ENCODE measurements at places on chromosomes 7 and 10.

GRCh38 chr10:44966129-44966815 is 6.7 kb downstream of the RASSF4 start:
- no peak for DNase-seq

DNA sequence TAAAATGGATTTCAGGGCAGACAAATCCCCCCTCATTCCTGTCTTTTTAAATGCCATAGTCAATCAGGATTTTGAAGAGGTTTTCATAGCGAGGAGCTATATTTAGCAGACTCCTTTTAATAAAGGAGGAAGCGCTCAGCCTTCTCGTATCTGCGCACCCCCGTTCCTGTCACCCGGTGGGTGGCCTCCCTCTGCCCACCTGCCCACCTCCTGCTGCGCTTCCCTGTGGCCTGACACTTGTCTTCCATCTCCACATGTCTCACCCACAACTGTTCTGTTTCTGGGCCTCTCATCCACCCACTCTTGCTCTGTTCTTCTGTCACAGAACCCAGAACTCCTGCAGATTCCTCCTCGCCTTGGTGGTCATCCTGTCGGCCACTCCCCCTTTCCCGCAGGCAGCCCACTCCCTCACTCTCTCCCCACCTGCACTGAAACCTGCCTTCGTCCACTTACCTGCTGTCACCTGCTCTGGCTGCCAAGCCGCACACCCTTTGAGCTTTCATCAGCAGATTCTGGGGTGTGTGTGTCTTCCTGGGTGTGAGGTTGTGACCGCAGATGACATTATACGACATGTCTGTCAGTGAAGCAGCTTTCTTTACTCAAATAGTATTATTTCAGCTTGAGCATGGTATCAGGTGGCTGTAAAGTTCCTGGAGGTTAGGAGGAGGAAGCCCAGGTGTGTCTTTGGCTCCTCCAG is 163.5 kb upstream of the AGK start:
- DNase-seq = no peak

DNA sequence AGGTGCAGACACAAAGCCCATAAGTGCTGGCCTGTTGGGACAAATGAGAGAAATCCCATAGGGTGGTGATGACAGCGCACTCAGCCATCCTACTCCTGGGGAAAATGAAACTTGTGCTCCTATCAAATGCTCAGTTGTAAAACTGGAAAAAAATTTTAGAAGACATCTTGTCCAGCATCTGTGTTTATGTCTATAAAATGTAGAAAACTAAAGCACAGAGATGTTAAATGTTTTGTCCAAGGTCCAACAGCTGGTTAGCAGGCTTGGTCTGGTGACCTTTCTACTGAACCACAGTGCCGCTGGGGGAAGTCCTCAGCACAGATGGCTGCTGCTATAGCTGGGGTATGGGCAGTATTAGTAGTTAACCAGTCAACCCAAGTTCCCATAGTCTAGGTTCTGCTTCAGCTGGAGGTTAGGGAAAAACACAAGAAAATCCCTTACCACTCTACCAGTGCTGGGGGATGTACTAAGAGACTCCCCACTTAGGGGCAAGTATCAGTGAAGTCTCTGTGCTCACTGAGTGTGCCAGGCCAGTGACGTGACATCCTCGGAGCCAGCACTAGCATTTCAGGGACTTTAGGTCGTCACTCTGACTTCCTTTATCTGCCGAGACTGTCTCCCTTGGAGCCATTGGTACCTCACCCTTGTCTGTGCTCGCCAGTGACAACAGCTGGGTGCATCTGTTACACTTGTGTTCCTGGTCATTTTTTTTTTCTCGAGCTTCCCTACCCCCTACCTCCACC is 1.9 kb downstream of the TSPAN33 start:
- DNase-seq = no peak

GRCh38 chr10:24444337-24444736 is 235.4 kb downstream of the KIAA1217 start:
- DNase-seq = no peak

DNA sequence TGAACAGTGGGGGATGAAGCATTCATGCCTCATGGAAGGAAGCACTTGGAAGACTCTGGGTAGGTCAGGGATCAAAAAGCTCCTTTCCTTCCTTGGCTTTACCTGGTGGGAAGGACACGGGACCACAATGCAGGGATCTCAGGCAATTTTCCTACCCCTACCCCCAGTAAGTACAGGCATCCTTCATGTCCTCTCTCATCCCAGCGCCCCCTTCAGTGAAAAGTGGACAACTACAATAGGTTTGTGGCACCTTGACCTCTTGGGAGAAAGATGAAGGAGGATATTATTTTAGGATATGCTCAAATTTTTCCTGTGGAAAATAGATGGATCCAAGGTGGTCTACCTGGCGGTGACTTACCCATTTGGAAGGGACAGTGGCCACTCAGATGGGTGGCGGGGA is 16.5 kb downstream of the AFAP1L2 start:
- DNase-seq = no peak

DNA sequence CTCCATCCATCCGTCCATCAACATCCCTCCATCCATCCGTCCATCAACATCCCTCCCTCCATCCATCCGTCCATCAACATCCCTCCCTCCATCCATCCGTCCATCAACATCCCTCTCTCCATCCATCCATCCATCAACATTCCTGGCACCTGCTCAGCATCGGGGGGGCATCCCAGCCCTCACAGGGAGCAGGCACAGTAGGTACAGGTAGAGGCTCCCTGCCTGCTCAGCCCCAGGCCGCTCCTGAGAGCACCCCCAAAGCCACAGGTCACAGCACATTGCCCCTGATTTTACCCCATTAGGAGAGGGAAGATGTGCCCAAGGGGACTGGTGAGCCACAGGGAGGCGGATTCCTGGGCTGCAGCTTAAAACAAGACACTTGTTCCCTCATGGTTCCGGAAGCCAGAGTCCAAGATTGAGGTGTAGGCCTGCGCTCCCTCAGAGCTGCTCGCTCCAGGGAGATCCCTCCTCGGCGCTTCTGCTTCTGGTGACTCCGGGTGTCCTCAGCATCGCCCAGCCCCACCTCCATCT is 21.1 kb upstream of the CFAP46 start:
- no peak for DNase-seq

DNA sequence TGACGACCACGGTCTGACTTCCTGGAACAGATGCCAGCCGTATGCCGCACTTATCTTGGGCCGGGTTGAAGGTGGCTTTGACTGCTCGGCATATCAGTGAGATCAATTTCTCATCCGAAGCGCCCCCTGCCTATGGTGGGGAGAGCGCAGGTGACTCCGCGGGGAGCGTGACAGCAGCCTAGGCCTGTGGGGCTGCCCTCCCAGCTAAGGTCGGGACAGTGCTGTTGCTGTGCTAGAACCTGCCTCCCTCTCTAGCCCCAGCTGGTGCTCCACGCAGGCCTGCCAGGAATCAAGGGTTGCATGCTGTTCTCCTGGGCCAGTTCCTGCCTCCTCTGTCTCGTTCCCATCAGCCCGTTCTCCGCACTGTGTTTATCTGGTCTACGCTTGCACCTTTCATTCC is 49.8 kb downstream of the PODXL start:
- no peak for DNase-seq

DNA sequence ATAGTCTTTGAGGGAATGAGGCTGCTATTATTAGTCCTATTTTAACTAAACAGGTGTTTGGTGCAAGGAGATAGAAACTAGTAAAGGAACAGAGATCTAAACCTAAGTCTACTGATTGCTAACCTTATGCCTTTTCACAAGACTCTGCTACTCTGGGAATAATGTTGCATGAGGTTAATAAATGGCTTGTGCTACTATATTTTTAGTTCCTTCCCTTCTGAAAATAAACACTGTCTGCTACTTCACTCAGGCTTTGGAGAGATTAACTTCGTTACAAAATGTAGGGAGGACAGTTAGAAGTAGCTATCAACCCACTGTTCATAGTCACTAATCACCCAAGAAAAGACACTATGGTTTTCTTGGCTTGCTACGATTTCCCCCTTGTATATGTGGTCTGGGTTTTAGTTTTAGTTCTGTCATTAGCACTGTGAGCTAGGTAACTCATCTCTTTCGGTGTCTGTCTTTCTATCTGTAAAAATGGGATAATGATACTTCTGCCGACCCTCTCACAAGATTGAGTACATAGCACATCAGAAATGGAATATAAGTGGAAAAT is 296.2 kb downstream of the LRRTM3 start:
- no peak for DNase-seq

DNA sequence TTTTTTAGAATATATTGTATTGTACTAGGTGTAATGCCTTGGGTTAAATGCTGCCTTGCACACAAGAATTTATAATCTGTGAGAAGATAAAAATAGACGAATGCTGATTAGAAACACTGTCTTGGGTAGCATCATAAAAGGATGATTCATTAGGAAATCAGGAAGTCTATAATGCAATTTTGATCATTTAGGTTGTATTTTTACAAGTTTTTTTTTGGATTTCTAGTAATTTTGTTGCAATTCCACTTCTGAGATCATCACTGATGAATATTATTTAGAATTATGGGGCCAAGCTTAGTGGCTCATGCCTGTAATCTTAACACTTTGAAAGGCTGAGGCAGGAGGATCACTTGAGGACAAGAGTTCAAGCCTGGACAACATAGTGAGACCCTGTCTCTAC is 29.6 kb downstream of the WBP1L start:
- DNase-seq = no peak

GRCh38 chr10:29634764-29635625 is at the start of gene SVIL:
Gene SVIL (minus strand): TSS chr10:29634971. CDS start chr10:29555058, 79,913 bp downstream.
- DNase-seq = no peak

GRCh38 chr10:86849181-86849894 is 92.9 kb downstream of the BMPR1A start:
- DNase-seq = no peak

- DNase-seq = no peak
Measured at GRCh38 chr7:98808751-98809460, 60.9 kb downstream of the TMEM130 start.

- no peak for DNase-seq
Measured at GRCh38 chr10:12657489-12657888, 308.1 kb downstream of the CAMK1D start.

- no peak for DNase-seq
Measured at GRCh38 chr10:73131301-73131700, 21.0 kb downstream of the NUDT13 start.

DNA sequence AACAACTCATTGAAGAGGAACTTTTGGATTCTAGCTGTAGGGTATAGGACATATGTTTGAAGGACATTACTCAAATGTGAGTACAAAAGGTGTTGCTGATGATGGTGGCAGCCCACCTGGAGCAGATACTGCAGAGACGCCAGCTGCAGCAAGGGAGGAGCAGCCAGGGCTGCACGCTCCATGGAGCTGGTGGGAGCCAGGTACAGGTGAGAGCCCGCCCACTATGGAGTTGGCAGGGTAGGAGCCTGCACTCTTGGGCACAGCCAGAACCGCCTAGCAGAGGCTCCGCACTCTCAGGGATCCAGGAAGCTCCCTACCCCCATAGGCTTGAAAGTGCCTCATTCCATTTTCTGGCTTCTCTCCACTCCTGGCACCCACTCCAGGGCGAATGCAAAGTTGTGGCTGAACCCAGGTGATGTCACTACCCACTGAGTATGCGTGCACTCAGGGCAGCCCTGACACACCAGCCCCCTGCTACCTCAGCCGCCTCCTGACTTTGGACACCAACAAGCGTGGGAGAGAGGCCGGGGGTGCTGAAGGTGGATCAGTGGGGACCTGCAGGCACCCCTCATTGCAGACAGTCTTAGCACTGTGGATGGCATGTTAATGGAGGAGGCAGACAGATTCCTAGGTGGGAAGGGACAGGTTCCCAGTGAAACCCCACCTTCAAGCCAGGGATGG is 761.1 kb downstream of the IPMK start:
- no peak for DNase-seq

DNA sequence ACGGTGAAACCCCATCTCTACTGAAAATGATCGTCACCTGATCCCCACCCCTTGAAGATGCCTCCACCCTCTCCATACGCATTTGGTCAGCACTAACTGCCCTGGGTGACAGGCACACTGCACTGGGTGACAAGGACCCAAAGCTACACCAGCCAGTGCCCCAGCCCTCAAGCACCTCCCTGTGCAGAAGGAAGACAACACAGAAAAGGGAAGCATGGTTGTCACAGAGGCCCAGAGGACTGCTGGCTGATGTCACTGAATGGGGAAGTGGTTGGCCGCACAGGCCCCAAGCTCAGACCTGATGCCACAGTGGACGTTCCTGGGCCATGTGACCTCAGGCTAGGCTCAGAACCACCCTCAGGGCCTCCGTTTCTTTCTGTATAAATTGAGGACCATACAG is 4.2 kb upstream of the PILRA start:
- DNase-seq = no peak

DNA sequence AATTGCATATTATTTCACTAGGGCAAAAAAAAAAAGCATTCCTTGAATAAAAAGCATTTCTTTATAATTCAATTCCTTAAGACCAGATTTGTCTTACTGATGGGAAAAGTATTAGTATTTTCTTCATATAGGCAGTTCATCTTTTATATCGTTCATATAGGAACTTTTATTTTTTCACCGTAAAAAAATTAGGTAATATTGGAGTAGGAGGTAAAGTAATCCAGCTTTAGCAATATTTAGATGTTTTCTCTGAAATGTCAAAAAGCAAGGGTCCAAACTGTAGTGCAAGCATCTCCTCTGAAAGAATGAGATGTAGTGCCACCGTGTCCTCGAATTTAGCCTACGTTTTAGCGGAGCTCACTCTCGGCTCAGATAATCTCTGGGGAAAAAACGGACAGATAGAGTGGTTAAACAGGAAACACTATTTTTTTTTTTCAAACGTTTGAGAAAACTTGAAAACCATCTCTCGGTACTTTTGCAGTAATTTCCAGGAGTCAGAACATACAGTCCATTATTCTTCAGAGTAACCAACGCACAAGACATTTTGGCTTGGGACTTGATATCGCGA is 5.5 kb upstream of the SPAG6 start:
- no peak for DNase-seq

- no peak for DNase-seq
Measured at GRCh38 chr10:63106111-63106755, 26.9 kb upstream of the NRBF2 start.

GRCh38 chr7:151248346-151249033 is at the start of gene SMARCD3:
Gene SMARCD3 (minus strand): TSS chr7:151248694. CDS start chr7:151248562, 132 bp downstream.
- DNase-seq = peak; percentile 35

DNA sequence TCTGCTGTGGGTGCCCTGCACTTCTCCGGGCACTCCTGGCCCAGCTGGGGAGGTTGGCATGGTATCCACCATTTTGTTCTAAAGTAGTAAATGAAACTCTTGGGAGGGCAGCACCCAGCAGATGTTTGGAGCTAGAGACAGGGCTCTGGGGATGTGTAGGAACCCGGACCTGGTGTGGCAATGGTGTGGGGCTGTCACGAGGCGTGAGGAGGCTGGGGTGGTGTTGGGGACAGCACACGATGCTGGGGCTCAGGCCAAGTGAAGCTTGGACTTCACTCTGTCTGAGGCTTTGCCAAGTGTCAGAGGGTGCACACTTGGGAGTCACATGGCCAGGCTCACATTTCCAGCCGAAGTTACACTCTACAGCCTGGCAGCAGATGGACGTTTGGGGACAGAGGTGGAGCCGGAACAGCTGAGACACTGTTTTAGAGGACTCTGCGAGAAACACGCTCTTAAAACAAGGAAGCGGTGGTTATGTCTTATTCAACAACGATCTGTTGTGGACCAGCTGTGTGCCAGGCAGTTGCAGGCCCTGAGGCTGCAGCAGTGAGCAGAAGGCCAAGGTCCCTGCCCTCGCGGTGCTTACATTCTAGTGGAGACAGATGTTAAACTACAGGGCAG is 118.2 kb downstream of the CUX1 start:
- no peak for DNase-seq
